ENCODE measurements at places on chromosomes 2 and 18.

- no peak for DNase-seq
These were observed 26.7 kb upstream of the ASB18 start for GRCh38 chr2:236290742-236291425.

DNA sequence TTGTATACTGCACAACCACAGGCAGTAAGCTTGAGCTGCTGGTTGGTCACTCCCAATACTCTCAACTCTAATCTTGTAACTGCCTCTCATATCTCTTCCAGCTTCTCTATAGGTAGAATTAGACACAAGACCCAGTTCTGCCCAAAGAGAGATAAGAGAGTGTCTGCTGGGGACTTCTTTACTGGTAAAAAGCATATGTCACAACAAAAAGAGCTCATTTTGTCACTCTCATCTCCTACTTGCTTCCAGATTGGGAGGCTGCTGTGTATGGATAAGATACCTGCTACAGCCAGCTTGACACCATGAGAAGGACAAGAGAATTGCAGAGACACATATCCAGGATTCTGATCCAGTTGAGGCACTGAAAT is 165.2 kb downstream of the PTH2R start:
- no peak for DNase-seq

DNA sequence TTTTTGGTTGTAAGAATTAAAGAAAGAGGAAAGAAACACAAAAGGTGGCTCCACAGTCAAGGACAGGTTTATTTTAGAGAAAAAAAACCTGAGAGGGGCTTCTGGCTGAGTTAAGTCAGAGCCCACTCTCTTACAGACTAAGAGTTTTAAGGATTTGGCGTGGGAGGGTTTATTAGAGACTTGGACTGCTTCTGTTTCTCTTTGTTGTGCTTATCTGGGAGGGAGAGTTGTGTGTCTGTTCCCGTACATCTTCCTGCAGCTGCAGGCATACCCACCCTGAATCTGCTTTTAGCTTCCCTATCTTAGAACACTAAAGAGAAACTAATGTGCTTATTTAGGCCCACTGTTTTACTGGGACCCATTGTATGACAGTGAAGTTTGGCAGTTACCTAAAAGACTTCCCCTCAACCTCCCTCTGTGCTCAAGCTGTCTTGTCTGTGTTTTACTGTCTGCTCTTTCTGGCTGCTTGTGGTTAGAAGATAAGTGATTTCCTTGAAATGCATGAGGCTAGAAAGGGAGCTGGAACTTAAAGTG is 2.7 kb downstream of the RSAD2 start:
- no peak for DNase-seq

- no peak for DNase-seq
These were observed 299.1 kb upstream of the SPRED2 start for GRCh38 chr2:65731476-65731875.

DNA sequence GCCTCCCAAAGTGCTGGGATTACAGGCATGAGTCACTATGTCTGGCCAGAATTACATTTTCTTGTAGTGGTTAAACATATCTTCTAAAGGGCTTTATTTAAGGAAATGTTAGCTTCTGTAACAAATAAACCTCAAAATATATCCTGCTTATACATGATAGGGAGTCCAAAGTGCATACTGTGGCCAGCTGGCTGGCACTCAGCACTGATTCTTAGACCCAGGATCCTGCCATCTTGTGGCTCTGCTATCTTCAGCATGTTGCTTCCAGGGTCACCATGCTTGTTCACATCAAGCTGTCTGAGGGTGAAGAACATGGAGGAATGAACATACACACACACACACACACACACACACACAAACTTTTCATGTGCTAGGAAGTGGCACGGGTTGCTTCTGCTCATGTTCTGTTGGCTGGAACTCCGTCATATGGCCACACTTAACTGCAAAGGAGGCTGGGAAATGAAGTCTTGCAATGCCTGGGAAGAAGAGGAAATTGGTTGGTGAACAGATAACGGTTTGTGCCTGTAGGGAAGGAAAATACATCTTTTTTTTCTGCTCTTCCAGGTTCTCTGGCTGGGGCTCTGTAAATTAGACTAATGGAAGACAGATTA is 40.0 kb downstream of the NPPC start:
- DNase-seq: no peak

DNA sequence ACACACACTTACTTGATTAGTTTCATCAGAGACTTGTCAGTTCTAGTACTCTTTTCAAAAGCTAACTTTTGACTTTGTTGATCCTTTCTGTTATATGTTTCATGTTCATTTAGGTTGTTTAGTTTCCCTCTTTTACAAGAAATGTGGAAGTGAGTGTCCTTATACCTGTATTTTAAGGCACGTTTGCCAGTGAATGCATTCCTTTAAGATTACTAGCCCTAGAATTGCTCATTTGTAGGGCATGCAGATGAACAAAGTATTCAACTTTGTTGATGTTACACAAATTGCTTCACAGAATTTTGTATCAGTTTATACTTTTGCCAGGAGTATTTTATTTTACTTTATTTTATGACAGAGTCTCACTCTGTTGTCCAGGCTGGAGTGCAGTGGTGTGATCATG is 6.3 kb downstream of the IL1RL2 start:
- no peak for DNase-seq

- DNase-seq: no peak
These were observed 336.4 kb upstream of the FSHR start for GRCh38 chr2:49490710-49491109.

DNA sequence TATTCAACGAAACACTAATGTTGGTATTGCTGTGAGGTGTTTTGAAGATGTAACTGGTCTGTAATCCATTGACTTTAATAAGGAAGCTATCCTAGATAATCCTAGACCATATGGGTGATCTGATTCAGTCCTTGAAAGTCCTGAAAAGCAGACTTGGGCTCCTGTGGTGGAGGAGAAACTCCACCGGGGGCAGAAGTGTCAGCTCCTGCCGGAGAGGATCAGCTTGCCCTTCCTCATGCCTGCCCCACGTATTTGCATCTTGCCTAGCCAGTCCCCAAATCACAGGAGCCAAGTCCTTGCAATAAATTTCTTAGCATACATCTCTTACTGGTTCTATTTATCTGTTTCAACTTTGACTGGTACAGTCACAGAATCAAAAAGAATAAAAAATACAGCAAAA is 144.2 kb upstream of the DLGAP1 start:
- no peak for DNase-seq

GRCh38 chr2:43008388-43008787 is 216.0 kb upstream of the HAAO start:
- no peak for DNase-seq

- no peak for DNase-seq
These were observed 24.5 kb upstream of the HPCAL1 start for GRCh38 chr2:10278029-10278762.

DNA sequence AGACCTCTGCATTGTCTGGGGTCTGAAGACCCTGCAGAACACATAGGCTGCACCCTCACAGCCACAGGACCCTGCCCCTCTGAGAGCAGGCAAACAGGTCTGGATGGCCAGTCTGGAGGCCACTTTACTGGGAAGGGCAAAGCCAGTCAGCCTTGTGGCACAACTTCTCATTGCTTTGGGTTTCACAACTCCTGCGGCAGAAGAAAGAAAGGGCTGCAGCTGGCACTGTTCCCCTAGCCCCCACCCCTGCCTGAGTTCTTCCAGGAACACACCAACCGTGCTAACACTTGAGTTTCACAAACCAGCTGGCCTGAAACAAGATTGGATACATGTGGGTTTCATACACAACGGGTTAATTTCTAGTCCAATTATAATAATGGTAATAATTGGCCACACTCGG is 276.5 kb upstream of the MGAT5 start:
- no peak for DNase-seq

- DNase-seq: no peak
These were observed 42.7 kb downstream of the SAP130 start for GRCh38 chr2:127985026-127985734.

DNA sequence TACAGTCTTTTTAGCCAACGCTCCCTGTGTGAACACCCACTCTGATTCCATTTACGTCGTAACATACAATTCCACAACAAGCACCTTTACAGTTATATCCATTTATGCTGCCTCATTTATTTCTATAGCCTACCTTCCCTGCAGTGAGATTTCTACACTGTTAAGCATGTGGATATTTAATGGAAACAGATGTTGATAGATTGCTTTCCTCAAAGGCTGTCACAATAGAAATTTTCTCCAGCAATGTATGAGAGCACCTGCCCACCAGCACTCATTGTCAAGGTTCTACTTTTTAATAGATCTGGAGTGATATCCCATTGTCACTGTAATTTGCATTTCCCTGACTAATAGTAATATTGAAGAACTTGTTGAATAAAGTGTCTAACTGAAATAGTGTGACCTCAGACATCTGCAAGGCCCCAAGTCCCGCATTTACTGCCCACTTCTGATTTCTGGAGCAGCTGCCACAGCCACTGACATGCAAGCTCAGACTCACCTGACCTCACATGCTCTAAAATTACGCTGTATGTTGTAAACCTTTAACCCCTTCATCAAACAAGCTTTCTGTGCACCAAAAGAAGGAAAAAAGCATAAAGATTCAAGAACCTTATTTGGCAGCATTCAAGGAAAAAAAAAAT is 295.1 kb downstream of the CNTNAP5 start:
- no peak for DNase-seq

- no peak for DNase-seq
These were observed 80.2 kb downstream of the SLC8A1 start for GRCh38 chr2:40371525-40372282.

DNA sequence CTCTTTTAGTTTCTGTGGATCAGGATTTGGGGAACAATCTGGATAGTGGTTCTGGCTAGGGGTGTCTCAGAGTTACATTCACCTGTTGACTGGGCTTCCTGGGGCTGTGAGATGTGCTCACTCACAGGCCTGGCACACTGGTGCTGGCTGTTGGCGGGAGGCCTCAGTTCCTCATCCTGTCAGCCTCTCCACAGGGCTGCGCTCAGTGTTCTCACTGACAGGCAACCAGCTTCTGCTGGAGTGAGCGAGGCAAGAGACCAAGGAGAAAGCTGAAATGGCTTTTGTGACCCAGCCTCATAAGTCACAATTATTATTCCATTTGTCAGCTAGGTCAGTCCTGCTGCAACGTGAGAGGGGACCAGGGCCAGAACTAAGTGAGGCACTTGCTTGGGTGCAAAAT is 180.6 kb upstream of the GLI2 start:
- no peak for DNase-seq

DNA sequence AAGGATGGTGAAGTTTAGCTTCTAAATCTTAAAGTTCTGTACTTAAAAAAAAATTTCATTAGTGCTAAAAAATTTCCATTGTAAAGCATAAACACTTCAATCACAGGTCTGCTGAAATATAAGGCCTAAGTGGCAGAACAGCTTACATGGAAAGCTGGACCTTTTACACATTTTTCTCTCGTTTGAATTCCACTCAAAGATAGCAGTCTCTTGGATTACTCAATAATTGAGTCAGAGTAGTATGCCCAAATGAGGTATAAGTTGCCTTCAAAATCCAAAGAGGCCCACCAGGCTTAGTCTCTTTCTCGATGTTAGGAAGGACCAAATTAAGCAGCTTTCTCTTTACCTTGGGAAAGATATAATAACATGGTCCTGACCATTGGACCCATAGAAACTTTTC is 220.4 kb upstream of the CWC22 start:
- no peak for DNase-seq

DNA sequence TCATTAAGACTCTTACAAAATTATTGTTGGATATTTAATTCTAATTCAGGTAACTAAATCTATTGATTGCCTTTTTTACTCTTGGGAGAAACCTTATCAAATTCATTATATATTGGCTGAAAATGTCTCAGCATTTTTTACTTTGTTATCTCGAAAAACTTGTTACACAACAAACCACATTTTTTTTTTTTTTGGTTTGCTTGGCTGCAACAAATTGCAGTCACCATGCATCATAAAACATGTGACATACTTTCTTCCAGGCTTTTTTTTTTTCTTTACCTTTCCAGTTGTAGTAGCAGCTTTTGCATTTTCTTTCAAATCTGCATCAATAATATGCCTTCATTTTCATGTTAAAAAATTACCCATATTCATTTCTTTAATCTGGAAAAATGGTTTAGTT is 186.7 kb downstream of the TDRD15 start:
- DNase-seq: no peak

DNA sequence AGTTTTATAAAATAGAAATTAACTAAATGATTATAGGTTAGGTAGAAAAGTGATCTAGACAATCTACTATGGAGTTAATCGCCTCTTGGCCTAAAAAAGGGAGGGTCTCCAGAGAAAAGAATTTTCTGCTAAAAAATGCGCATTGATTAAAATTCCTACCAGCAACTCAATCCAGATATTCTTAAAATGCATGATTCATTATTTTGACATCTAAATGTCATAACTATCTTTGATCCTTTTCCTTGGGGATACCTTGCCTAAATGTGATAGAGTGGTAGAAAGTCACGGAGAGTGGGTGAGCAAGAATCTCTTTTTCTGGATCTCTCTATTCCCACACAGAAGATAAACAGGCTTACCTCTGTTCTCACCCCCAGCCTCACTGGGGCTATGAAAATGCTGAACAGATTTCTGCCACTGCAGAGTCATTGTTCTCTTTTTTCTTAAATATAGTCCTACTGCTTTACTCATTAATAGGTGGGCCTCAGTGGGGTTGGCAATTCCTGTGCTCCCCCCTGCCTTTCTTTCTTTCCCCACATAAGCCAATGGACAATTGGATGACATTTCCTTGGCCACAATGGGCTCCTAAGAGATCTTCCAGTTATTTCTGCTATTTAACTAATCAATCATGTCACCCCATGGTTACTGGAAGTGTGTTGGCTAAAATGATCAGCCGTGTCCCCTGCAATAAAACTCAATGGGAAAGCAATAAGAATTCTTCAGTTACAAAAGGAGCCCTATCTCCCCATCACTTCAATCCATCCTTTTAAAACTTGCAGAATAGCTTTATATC is 5.8 kb upstream of the ASXL3 start:
- no peak for DNase-seq

- no peak for DNase-seq
These were observed 25.8 kb downstream of the XDH start for GRCh38 chr2:31388736-31389135.

GRCh38 chr2:9164112-9164608 is 42.5 kb upstream of the ASAP2 start:
- no peak for DNase-seq

- no peak for DNase-seq
These were observed 20.0 kb downstream of the ID2 start for GRCh38 chr2:8701681-8702379.

DNA sequence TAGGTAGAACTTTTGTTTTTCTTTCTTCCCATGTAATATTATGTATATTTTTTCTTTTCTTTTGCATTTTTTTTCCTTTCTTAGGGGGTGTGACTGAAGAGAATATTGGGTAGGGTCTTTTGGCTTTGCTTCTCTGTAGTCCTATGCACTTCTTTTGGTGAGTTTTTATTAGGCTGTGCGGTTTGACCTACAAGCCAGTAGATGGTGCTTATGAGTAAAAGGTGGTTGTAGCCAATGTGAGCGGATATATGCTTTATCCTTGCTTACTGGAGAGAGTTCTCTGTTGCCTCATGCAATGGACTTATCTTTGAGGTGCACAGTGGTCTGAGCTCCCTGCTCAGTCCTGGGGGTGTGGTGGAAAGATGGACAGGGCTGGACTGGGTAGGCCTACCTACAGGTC is 52.7 kb downstream of the DSEL start:
- no peak for DNase-seq

- no peak for DNase-seq
These were observed 142.0 kb upstream of the GAREM1 start for GRCh38 chr18:32612651-32613050.
